ENCODE measurements at places on chromosomes 1 and 21.

- no peak for DNase-seq
These were observed 196.8 kb downstream of the PTBP2 start for GRCh38 chr1:96918406-96918805.

DNA sequence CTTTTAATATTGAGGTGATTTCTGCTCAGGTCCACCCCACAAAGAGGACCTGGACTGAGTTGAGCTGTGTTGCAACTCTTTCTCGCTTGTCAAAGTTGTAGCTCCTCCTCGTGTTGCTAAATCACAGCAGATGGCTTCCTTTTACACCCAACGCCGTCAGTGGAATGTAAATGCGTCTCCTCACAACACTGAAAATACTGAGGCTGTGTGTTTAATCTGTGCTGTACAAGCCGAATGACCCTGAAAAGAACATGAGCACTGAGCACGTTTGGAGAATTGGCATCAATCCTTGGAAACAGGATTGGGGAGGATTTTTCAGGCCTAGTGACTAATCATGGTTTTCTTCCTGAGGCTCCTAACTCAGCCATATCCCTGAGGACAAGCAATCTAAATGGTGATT is 196.0 kb downstream of the CRB1 start:
- no peak for DNase-seq

GRCh38 chr1:89170170-89171066 is 5.4 kb downstream of the GBP7 start:
- DNase-seq, result no peak

GRCh38 chr1:147079400-147080005 is 92.8 kb downstream of the PRKAB2 start:
- DNase-seq, result no peak

DNA sequence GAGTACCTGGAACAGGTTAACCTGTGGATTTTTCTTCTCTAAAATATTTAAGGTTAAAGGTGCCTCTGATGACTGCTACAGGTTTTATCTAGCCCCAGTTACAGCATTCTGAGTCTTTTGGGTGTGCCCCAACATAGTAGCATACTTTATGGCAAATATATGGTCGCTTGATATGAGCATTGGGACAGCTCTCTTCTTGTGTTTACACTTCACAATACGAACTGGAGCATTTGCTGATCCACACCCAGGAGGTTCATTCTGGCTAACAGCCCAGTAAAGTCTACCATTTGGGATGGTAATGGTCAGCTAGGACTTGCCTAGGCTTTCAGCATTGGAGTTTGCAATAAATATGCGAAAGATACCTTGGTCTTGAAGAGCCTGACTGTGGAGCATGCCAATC is 101.3 kb downstream of the DISP1 start:
- DNase-seq, result no peak

- no peak for DNase-seq
These were observed 486 bp upstream of the GJB3 start for GRCh38 chr1:34780528-34780927.

DNA sequence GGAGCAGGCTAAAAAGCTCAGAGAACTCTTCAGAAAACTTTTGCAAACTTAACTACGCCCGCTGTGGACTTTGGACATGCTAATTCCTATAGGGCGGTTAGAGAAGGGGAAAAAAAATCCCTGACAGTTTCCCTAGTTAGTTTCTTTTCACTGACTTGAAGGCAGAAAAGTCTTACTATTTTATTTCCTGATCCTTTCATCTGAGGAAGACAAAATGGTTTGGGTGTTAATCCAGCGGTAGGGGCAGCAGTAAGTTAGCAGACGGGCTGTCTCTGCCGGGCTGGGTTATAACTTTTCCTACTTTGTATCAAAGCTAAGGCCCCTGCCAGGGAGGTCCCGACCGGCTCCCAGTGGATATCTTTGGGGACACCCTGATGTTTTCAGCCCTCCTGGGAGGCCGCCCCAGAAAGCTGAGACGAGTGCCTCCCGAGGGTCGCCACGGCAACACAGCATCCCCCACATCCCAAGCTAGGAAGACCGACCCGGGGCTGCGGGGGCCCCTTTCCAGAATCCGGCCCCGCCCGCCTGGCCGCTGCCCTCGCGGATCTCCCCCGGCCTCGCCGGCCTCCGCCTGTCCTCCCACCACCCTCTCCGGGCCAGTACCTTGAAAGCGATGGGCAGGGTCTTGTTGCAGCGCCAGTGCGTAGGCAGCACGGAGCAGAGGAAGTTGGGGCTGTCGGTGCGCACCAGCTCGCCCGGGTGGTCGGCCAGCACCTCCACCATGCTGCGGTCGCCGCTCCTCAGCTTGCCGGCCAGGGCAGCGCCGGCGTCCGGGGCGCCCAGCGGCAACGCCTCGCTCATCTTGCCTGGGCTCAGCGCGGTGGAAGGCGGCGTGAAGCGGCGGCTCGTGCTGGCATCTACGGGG is 162.6 kb downstream of the RUNX1 start:
- no peak for DNase-seq

GRCh38 chr1:212465311-212465710 is 32.6 kb downstream of the NENF start:
- DNase-seq, result no peak

DNA sequence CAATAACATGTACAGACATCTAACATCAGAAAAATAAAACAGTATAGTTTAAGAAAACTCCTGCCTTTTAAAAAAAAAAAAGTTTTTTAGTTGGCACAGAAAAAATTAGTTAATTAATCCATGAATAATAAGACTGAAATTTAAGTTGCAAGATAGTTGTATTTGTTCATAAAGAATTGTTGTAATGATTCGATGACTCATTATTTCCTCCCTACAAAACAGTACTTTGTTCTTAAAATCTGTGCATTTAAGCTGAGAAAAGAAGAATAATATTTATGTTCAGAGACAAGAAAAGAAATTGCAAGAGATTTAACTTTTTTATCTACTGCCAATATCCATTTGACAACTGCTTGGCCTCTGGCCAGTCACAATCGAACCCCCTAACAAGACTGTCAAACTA is 894.7 kb downstream of the ADGRL2 start:
- DNase-seq, result no peak

- DNase-seq, result no peak
These were observed 759 bp downstream of the SMYD3 start for GRCh38 chr1:246506367-246506673.

- no peak for DNase-seq
These were observed 11.0 kb downstream of the TP53BP2 start for GRCh38 chr1:223834660-223835263.

GRCh38 chr21:21232320-21232719 is 234.1 kb downstream of the NCAM2 start:
- no peak for DNase-seq

GRCh38 chr21:28333578-28334075 is 659.0 kb downstream of the LTN1 start:
- no peak for DNase-seq

- DNase-seq, result no peak
These were observed 92.8 kb upstream of the CACNA1E start for GRCh38 chr1:181390410-181391077.

- no peak for DNase-seq
These were observed 55.5 kb upstream of the EPS8L3 start for GRCh38 chr1:109818988-109819764.

- DNase-seq, result no peak
These were observed 62.7 kb downstream of the RUSC1 start for GRCh38 chr1:155383406-155383805.

DNA sequence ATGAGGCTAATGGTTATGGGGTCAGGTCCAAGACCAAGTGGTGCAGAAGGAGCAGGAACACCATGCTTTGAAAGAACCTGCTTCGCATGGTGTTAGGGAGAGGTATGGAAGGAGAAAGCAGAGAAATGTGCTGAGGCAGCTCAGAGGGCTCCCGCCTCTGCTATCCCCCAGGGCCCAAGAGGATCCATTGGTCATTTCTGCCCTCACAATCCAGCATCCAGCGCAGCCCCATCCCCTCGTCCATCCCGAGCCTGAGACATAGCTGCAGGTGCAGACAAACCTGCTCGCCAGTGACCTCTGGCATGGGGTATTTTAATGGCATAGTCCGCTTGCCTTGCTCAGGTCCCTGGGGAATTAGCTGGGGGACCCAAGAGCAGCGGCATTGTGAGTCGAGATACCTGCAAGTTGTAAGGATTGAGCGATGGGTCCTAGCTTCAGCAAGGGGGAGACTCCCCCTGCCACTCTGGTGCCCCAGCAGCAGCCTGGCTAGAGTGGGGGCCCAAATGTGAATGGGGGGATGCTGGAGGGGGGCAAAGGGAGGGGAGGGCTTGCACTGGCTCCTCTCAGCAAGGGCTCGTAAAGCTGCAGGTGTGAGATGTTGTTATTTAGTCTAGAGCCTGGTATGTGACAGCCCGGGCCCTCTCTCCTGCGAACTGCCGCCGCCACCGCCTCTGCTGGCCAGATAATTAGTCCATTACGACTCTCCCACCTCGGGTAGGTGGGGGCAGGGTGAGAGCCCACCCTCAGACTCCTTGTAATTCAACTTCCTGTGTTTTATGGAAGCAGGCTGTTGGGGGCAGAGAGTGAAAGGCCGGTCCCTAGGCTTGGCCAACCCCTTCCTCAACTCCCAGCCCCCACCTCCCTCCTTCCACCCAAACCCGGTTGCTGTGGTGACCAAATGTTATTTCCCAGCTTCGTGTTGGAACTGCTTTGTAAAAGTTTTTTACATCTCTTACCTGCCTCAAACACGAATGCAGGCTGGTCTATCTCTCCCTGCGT is 118.8 kb downstream of the RNF220 start:
- DNase-seq, result no peak

- no peak for DNase-seq
These were observed 71.0 kb downstream of the PTGS2 start for GRCh38 chr1:186609183-186609582.
